ENCODE measurements at places on chromosomes 11 and 22.

DNA sequence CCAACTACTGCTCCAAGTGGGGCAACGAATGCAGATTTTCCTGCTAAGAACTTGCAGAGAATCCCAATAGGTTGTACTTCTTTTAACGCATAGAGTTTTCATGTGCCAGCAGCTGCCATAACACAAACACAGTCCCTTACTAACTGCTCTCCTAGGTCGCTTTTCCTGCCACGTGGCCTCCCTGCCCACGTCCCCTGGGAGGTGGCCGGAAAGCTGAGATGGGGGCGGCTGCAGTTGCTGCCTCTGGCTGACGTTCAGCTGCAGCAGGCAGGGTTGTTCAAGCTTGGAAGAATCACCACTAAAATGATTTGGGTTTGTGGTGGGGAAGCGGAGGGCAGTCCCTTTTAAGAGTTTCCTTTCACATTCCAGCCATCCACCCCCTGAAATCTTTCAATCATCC lies 39.3 kb downstream of the ZNF202 start:
- no peak overlapping the region for H3K27ac ChIP-seq
- H3K4me1 ChIP-seq = no peaks in the 10 kb centered on the region
- no peaks in the 10 kb centered on the region for H3K36me3 ChIP-seq
- peaks cover 56% of the 10 kb centered on the region for H3K27me3 ChIP-seq
- no peak overlapping the region for H3K4me3 ChIP-seq

DNA sequence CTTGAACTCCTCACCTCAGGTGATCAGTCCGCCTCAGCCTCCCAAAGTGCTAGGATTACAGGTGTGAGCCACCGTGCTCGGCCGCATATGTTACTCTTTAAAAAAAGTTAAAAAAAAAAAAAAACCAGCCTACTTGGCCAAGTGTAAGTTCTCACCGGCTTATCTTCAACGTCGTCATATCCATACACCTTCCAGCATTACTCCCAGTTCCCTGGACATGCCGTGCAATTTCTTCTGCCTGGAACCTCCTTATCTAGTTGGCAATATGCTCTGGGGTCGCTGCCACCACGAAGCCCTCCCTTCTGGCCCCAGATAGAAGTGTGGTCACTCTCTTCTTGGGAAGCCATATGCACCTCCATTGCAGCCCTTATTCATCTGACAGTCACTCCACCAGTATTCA lies 36.3 kb upstream of the CBX7 start:
- peaks cover 14% of the 10 kb centered on the region for H3K27me3 ChIP-seq
- H3K27ac ChIP-seq = no peak overlapping the region
- peaks cover 2% of the 10 kb centered on the region for H3K4me1 ChIP-seq
- no peak overlapping the region for H3K4me3 ChIP-seq
- no peak for DNase-seq
- peaks cover 3% of the 10 kb centered on the region for H3K36me3 ChIP-seq

DNA sequence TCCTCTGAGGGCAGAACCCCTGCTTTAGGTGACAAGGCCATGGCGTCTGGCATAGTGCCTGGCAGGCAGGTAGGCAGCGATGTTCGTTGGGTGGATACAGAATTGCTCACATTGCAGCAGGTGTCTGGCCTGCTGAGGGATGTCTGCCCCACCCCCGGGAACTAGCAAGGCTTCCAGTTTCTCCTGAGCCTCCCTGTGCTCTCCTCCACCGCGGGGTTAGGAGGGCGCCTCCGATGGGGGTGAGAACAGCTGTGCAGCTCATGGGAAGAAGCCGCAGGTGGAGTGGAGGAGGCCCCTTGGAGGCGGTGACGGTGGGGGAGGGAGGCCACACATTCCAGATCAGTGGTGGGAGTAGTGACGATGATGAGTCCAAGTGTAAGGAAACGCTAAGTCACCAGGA lies 48.3 kb upstream of the JAM3 start:
- H3K27ac ChIP-seq = no peak overlapping the region
- peaks cover 3% of the 10 kb centered on the region for H3K36me3 ChIP-seq
- peaks cover 77% of the 10 kb centered on the region for H3K27me3 ChIP-seq
- DNase-seq = no peak
- no peaks in the 10 kb centered on the region for H3K4me1 ChIP-seq

DNA sequence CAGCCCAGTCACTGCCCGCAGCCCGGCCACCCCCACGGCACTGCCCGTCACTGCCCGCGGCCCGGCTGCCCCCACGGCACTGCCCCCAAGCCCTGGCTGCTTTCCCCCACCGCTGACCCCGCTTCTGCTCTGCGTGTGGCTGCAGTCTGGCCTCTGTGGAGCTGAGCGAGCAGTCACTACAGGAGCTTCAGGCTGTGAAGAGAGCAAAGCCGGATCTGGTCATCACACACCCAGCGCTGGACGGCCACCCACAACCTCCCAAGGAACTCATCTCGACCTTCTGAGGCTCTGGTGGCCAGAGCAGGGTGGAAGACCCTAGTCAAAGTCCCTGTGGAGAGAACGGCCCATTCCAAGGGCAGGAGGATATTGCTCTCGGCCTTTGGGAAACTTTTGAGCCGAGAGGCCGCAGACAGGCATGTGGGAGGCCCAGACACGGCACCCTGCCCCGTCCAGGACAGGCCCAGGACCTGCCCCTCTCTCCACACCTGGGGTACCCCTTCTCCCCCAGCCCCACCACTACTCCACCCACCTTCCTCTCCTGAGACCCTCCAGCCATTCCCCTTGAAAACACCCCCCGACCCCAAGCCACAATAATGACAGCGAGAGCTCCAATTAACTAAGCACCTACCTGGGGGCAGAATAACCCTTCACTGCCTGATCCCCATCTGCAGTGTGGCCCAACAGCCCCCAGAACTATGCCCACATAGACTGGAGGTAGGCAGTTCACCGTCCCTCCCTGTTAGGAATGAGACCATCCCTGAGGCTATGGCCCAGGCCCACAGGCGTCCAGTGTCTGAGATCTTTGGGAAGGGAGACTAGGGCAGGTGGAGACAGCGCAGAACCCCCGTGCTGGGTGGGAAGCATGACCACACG lies 3.7 kb upstream of the PGGHG start:
- no peak overlapping the region for H3K4me3 ChIP-seq
- no peak for DNase-seq
- H3K27ac ChIP-seq = no peak overlapping the region

- no peak for DNase-seq
- no peaks in the 10 kb centered on the region for H3K4me1 ChIP-seq
- no peaks in the 10 kb centered on the region for H3K36me3 ChIP-seq
- no peaks in the 10 kb centered on the region for H3K27me3 ChIP-seq
- H3K27ac ChIP-seq = no peak overlapping the region
Observed at GRCh38 chr11:107824668-107825369, 33.8 kb downstream of the SLC35F2 start.

DNA sequence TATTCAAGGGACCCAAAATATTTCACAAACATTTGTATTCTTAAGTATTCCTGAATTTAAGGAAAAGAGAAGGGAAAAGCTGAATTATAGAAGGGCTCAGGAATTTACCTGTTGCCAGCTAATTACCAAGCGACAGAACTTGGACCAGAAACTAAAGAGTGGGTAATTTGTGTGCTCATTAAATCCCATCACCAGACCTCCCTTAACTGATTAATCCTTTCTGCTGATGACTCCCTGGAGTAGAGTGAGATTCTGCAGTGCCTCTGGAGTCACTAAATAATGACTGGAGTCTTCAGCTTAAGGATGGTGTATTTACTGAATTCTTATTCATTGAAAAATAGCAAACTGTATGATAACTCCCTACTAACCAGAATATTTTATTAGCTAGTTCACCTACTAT lies 74.0 kb upstream of the RAB1B start:
- no peak for DNase-seq
- no peak overlapping the region for H3K27ac ChIP-seq

GRCh38 chr22:25492841-25493734 lies 71.4 kb upstream of the GRK3 start:
- peaks cover 18% of the 10 kb centered on the region for H3K27me3 ChIP-seq
- H3K4me3 ChIP-seq = no peak overlapping the region

DNA sequence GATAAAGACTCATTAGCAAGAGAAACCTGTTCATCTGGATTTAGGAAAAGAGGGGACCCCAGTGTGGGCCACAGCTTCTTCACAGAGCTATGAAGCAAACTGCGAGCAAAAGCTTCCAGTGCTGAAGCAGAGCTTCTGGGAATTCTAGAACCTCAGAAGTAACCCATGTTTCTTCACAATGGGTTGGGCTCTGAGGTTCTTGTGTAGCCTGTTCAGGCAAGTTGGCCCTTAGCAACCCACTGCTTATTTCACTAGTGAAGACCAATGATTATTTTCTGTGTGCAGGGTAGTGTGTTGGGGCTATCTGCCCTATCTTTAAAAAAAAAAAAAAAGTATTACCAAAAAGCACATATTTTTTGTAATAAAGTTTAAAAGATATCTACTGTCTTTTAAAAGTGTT lies at the start of gene ACRV1:
ACRV1 (minus strand) TSS at position 101 of the 400 bp plus-strand sequence; CDS start at position 34, 67 bp downstream.
- H3K4me1 ChIP-seq = no peaks in the 10 kb centered on the region
- no peak within 1 kb of the TSS for H3K4me3 ChIP-seq
- no peak within 1 kb of the TSS for H3K27ac ChIP-seq
- H3K36me3 ChIP-seq = no peaks in the 10 kb centered on the region
- DNase-seq = no peak

- H3K4me1 ChIP-seq = no peaks in the 10 kb centered on the region
- no peak for DNase-seq
- H3K4me3 ChIP-seq = no peak overlapping the region
- no peaks in the 10 kb centered on the region for H3K36me3 ChIP-seq
Observed at GRCh38 chr11:16347928-16348685, 8.2 kb downstream of the SOX6 start.

DNA sequence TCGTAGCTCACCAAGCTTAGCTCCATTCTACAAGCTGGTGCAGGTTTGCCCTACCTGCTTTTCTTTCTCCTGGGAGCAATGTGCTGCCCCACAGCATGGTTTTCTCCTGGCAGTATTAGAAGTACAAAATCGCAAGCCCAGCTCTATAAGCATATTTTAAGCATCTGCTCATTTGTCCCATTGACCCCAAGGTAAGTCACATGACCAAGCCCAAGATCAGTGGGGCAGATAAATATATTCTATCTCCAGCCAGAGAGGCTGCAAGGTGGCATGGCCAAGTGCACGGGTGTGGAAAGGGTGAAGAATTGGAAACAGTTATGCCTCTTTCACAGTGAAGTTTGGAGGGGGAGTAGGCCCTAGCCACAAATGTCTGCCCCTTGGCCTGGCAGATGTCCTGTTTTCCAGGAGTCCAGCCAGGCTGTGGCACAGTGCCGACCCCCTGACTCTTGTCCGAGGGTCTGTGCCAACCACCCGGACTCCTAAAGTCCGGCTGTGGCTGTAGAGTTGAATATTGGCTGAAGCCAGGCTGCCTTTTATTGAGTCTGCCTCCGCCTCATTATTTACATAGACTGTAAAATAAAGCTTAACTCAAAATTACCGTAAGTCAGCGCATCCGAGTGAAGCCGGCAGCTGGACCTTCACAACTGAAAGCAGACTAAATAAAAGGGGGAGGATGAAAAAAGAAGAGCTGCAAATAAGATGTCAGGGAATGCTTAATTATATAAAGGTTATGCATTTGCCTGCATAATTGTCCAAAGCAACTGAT lies 165.7 kb downstream of the COMMD9 start:
- peaks cover 35% of the 10 kb centered on the region for H3K27me3 ChIP-seq
- no peak overlapping the region for H3K4me3 ChIP-seq
- H3K4me1 ChIP-seq = no peaks in the 10 kb centered on the region

DNA sequence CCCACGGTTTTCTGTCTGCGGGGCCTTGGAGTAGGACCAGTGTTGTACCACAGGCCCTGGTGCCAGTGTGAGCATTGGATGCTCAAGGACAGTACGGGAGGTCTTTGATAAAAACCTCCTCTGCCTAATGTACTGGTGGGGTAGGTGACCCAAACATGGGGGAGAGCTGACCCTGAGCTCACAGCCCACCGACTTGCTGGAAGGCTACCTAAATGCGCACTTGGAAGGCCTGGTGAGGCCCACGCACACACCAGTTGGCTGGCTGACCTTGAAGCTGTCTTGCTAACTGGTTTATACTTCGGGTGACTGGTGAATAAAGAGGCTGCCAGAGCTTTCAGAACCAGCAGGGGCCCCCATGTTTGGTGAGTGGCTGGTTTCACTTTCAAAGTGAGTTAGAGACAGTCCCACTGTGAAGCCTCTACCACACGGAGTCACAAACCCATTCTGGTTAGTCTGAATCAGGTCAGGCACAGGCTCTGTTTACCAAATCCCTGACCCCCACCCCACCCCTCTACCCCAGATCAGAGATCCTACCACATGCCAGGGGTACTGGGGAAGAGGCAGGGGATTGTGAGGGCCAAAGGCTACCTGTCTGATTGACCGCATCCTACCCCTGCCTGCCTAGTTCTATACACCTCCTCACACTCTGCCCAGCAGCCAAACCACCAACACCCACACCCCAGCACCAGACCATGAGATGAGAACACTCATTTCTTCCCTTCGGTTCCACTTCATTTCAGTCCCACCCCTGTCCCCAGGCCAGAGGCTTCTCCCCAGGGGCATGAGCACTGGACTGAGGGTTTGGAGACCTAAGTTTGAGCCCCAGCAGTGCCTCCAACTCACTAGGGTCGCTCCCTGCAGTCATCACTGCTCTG lies 12.7 kb upstream of the IL2RB start:
- H3K4me1 ChIP-seq = peaks cover 71% of the 10 kb centered on the region
- peak; percentile 78 for DNase-seq
- peak overlapping the region; percentile 89 for H3K27ac ChIP-seq
- peaks cover 31% of the 10 kb centered on the region for H3K36me3 ChIP-seq
- peak overlapping the region; percentile 81 for H3K4me3 ChIP-seq
- H3K27me3 ChIP-seq = no peaks in the 10 kb centered on the region

- no peaks in the 10 kb centered on the region for H3K4me1 ChIP-seq
- peaks cover 25% of the 10 kb centered on the region for H3K36me3 ChIP-seq
- no peak overlapping the region for H3K27ac ChIP-seq
Observed at GRCh38 chr22:23305321-23305910, 125.1 kb downstream of the BCR start.

GRCh38 chr11:111409915-111410314 lies 30.8 kb upstream of the POU2AF1 start:
- H3K27ac ChIP-seq = no peak overlapping the region
- peaks cover 2% of the 10 kb centered on the region for H3K36me3 ChIP-seq
- DNase-seq = no peak
- peaks cover 5% of the 10 kb centered on the region for H3K4me1 ChIP-seq

DNA sequence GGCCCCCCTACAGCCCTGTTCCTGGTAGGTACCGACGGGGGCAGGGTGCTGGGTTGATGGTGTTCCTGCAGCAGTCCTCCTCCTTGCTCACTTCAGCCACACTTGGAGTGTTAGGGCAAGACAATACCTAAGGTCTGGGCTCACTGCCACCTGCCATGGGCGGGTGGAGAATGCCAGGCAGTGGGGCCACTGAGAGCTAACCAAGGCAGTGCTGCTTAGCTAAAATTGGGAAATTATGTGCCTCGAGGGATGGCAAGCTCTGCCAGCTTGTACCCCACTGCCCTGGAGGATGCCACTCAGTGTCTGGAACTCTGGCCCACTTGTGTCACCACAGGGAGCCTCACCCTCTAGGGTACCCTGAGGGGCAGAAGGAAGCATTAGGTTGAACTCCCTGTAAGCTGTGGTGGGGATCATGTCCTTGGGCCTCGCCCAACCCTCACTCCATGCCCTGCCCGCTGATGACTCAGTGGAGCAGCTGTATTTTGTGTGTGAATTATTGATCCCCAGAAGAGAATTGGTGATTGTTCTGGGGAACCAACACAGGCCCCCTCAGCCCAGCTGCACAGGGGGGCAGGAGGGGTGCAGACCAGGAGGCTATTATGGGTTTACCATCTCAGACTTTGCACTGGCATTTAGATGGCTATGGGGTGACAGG lies 17.7 kb downstream of the PHLDB1 start:
- no peak overlapping the region for H3K4me3 ChIP-seq
- no peak for DNase-seq
- no peak overlapping the region for H3K27ac ChIP-seq
- peaks cover 9% of the 10 kb centered on the region for H3K27me3 ChIP-seq
